ENCODE measurements at places on chromosomes 6 and 20. TPM values are rescaled to one million over a fixed set of nuclear protein-coding genes. Genes with fewer than 3 reads are reported as not detected.

The MUC22 gene
- total RNA-seq: 0.20 TPM

The SHLD1 gene
- 6.8 TPM for total RNA-seq

- H3K27ac ChIP-seq: peak overlapping the region; percentile 34
- DNase-seq: no peak
- H3K36me3 ChIP-seq: no peaks in the 10 kb centered on the region
- H3K4me1 ChIP-seq: peaks cover 69% of the 10 kb centered on the region
- H3K27me3 ChIP-seq: no peaks in the 10 kb centered on the region
- no peak overlapping the region for H3K4me3 ChIP-seq
Measured at GRCh38 chr6:14880052-14880451, 365.8 kb upstream of the JARID2 start.

GRCh38 chr6:154960299-154960843 lies 34.7 kb upstream of the TIAM2 start:
- H3K27me3 ChIP-seq: no peaks in the 10 kb centered on the region
- no peak overlapping the region for H3K4me3 ChIP-seq

DNA sequence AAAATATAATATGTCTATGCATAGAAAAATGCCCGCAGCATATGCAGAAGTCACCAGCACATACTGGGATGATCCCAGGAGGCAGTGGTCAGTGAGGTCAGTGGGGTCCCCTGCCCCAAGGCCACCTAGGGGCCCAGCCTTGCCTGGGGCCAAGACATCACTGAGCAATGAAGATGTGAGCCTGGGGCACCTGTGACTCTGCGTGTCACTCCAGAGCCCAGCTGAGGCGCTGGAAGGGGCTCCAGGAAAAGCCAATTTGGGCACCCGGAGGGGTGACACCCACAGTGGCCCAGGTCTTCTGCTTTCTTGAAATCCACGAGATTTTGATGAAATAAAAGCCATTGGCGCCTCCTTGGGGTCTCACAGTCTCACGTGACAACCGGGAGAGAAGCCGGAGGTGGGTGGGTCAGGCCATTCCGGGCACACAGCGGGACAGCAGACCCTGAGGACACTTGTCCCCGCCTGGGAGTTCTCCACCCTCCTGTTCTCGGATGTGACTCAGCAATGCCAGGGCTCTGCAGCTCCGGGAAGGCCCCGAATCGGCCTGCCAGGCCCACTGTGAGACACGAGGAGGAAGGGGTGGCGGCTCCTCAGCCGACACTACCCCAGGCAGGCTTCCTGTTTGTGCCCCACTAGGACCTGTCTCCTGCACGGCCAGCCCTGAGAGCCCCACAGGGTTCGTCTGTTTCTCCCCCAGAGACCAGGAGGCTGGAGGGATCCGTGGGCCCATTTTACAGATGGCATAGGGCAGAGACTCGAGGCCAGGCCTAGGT lies 24.4 kb upstream of the SLCO4A1 start:
- DNase-seq: no peak
- peak overlapping the region; percentile 94 for H3K27ac ChIP-seq
- H3K27me3 ChIP-seq: no peaks in the 10 kb centered on the region

- no peak for DNase-seq
- H3K36me3 ChIP-seq: no peaks in the 10 kb centered on the region
- H3K27me3 ChIP-seq: no peaks in the 10 kb centered on the region
Measured at GRCh38 chr6:2718334-2719092, 32.2 kb downstream of the MYLK4 start.

- DNase-seq: no peak
- no peak overlapping the region for H3K27ac ChIP-seq
- H3K36me3 ChIP-seq: no peaks in the 10 kb centered on the region
- no peak overlapping the region for H3K4me3 ChIP-seq
Measured at GRCh38 chr6:156660389-156660788, 116.8 kb upstream of the ARID1B start.

DNA sequence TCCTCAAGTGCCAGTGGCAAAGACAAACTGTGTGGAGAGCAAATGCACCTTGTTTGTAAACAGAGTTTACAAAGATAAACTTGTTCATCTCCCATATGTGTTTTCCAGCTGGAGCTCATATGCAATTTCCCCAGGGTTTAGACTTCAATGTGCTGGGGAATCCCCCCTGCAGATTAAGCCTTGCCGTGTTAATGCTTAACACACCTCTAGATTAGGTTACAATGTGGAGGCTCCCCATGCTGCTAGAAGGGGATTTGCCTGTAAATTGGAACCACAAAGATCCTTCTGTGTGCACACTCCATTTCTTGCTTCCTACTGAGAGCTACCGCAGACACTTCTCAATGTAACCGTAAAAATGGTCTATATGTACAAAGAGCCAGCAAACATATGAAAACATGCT lies 263.1 kb downstream of the TBX18 start:
- no peaks in the 10 kb centered on the region for H3K27me3 ChIP-seq
- H3K36me3 ChIP-seq: no peaks in the 10 kb centered on the region
- no peak for DNase-seq

DNA sequence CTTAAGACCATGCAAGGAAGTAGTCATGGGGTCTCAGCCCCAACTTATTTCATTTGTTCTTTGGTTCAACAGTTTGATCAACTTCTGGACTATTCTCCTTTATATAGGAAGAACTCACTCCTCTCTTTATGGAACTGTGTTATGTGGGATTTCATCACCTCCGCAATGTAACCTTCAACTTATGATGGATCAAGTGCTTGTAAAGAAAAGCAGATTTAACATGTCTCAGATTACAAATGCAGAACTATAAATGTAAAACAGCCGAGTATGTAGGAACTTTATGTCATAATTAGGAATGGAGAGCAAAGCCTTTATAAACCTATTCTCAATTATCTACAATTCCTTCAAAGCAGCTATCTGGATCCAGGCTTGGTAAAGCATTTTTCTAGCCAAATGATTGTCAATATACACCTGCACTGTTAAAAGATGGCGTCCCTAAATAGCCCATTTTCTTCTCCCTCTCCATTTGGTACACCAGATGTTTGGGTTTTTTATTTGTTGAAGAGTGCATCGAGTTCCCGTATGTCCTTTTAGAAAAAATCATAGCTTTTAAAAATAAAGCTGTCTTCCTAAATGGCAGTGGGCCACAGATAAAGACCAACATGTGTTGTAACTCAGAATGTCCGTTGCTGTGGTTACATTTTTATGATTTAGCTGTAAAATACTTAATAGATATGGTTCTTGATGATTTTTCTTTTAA lies 985.1 kb upstream of the SLC35B3 start:
- H3K4me1 ChIP-seq: no peaks in the 10 kb centered on the region
- no peaks in the 10 kb centered on the region for H3K36me3 ChIP-seq
- H3K27ac ChIP-seq: no peak overlapping the region
- H3K4me3 ChIP-seq: no peak overlapping the region
- H3K27me3 ChIP-seq: no peaks in the 10 kb centered on the region

DNA sequence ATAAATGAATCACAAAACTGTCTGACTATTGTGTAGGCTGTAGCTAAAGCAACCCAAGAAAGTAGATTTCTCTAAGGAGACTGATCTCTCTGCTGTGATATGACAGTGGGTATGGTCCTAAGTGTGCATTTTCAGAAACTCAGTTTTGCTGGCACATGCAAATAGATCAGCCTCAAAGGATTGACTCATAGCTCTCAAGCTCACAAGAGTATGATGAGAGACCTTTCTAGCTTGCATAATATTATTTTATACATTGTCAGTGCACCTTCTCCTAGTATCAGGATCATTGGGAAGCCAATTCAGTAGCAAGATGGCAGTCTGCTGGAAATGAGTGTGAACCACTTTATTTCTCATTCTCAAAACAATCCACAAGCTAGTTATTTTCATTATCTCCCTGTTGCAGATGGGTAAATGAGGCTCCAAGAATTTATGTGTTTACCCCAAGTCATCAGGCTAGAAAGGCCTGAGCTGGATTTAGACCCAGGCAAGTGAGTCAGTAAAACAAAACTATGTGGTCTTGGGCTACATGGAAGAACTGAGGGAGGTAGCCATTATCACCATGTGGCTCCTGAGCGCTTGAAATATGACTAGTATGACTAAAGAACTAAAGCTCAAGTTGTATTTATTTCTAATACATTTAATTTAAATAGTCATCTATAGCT lies 27.9 kb upstream of the PLCB4 start:
- H3K27me3 ChIP-seq: no peaks in the 10 kb centered on the region
- H3K36me3 ChIP-seq: no peaks in the 10 kb centered on the region
- H3K27ac ChIP-seq: no peak overlapping the region
- no peak for DNase-seq

DNA sequence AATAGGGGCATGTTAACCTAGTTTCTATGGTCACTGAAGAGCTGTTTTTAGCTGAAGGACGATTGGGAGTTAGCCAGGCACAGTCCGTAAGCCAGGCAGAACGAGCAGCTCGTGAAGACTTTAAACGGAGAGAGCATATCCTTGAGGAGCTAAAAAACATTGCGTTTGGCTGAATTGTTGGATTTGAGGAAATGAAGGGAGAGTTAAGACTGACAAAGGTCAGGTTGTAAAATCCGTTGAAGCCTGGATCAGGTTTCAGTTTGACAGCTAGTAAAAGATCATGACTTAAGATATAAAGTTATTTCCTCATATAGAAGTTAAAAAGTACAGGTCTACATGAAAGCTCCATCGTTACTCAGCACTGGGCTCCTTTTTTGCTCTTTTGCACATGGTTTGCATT lies 2.8 kb downstream of the DBNDD2 start:
- H3K4me1 ChIP-seq: peaks cover 4% of the 10 kb centered on the region
- no peaks in the 10 kb centered on the region for H3K27me3 ChIP-seq
- peaks cover 28% of the 10 kb centered on the region for H3K36me3 ChIP-seq
- H3K4me3 ChIP-seq: no peak overlapping the region
- no peak overlapping the region for H3K27ac ChIP-seq

- no peaks in the 10 kb centered on the region for H3K4me1 ChIP-seq
- no peak for DNase-seq
- no peak overlapping the region for H3K4me3 ChIP-seq
- no peaks in the 10 kb centered on the region for H3K27me3 ChIP-seq
- H3K27ac ChIP-seq: no peak overlapping the region
Measured at GRCh38 chr20:8764344-8764962, 304.4 kb upstream of the PLCB4 start.

Data from left lung (tissue), 14 donors.